Right forelimb (tissue), 1 donor: ENCODE measurements at places on chromosomes 1 and 21.

GRCh38 chr21:38244407-38244787 lies 12.4 kb upstream of the KCNJ15 start:
- DNase-seq = no peak

DNA sequence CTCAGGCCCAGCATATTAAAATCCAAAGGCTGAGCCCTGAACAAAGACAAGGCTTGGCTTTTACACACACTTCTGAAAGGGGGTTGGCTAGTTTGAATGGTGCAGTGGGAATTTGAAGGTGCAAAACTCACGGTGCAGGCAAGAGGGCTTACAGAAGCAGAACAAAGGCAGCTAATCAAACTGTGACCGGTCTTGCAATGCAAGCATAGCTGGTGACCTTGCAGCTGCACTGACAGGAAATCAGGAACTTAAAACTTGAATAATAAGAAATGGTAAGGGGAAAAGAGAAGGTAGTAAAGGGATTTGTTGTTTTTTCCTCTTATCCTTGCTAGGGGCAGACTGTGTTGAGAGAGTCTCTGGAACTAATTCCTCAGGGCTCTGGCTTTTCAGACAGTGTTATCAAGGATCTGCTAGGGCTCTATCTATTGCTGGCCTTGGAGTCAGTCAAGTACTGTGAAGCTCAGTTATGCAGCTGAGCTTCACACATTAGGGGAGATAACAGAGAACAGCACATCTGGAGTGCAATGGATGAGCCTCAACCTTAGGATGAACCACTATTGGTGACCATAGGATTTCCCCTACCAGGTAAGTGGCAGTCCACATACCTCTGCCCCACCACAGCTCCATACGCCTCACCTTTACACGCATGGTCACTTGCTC lies 97.6 kb downstream of the PPIAL4G start:
- no peak for DNase-seq

DNA sequence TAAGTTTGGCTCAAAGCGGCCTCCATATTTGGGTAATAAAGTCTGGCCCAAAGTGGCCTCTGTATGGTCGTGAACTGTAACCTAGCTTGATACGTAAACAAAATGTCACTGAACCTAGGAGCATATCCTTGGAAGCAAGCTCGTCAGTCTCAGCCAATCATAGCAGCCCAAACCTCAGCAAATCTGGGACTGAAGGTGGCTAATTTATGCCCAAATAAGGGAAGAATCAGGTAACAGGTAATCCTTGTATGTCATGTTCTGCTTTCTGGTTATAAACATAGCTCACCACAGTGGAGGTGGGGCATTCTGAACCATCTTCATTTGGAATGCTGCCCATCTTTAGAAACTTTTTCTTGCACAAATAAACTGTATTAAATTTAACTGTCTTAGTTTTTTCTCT lies 281.1 kb downstream of the TTLL7 start:
- DNase-seq = no peak

- DNase-seq = no peak
These were observed 10.1 kb downstream of the TMEM63A start for GRCh38 chr1:225872075-225872430.
